ENCODE measurements at places on chromosomes 5 and 9.

DNA sequence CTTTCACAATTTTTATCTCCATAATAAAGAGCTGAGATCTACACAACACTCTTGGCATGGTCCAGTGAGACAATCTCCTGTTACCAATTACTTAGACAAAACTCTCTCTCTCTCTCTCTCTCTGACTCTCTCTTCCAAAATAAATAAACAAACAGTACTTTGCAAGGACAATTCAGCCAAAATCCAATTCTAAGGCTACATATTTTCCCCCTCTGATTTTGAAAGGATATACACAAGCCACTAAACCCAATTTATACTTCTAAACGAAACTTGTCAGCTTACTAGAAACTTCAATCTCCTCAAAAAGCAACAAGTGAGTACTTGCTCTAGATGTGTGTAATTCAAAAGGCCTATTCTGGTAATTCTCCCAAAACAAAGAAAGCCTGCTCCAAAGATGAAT lies 26.3 kb upstream of the TNPO1 start:
- peak; percentile 38 for DNase-seq

- DNase-seq, result no peak
These were observed 1.8 kb upstream of the CKS2 start for GRCh38 chr9:89309166-89309565.

- no peak for DNase-seq
These were observed 764.3 kb upstream of the CTNND2 start for GRCh38 chr5:12668564-12668963.

- peak; percentile 23 for DNase-seq
These were observed 46.7 kb downstream of the MYO10 start for GRCh38 chr5:16889203-16889971.

GRCh38 chr5:37662789-37663485 lies 176.9 kb downstream of the GDNF start:
- DNase-seq, result no peak

DNA sequence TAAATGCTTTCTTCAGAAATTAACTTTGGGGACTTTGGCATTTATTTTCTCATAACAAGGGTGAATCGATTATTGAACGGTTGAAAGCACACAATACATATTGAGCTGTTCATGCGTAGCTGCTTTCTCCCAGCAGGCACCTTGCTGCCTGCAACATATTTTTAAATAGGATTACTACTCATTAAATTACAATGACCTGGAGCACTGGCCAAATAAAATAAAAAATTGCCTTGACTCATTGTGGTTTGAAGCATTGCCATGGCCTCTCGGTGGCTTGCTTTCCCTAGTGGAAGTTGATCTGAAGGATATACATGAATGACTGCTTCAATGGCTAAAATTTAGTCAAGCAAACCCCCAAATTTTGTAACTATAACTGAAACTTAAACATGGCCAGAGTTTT lies 181.6 kb upstream of the NUDT12 start:
- no peak for DNase-seq

DNA sequence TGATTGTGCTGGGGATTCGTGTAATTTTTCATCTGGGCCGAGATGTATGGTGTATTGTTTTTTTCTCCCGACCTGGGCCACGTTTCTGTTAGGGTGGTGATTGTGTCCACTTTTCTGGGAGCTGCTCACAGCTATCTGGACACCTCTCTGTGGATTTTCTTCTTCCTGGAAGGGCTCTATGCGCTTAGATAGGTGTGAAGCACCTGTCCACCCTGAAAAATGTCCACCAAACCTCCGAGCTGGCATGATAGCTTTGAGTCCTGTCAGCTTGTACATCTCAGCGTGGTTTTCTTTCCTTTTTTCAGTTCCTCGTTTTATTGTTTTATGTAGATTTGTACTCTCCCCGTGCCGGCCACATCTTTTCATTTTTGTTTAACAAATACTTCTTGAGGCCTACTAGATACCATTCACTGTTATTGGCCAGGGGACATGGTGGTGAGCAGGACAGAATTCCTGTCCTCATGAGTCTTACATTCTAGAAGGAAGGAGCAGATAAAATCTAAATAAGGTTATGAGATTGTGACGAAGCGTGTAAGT lies 1.1 kb downstream of the UGCG start:
- DNase-seq, result peak; percentile 37

DNA sequence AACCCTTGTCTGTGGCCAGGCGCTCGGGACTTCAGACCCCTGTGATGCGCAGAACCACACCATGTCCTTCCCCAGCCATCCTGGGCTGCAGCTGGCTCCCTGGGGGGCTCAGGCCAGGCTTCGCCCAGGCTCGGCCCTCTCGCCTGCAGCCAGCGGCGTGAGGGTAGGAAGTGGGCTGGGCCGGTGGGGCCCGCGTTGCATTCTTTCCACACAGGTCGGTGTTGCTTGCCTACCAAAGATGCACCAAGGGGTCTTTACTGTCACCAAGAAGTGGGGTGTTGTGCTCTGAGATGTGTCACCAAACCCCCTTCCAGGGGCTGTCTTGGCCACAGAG lies 48.3 kb upstream of the RNF130 start:
- no peak for DNase-seq

DNA sequence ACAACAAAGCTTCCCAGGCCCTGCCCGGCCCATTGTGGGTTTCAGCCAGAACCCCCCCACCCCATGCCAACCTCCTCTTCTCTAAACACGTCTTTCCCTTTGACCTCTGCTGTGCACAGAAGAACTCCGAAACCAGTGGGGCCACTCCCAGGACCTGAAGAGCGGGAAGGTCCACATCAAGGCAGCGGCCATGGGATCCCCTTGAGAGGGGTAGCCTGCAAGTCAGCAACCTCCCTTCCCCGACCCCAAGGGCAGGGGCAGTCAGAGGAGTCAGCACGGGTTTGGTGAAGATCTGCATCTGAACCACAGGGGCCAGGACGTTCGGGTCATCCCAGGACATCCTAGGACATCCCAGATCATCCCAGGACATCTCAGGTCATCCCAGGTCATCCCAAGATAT lies 379.9 kb upstream of the IRX4 start:
- DNase-seq, result no peak

GRCh38 chr9:107229241-107229741 lies 53.8 kb upstream of the RAD23B start:
- DNase-seq, result no peak

GRCh38 chr5:179916523-179916922 lies 8.8 kb upstream of the TBC1D9B start:
- DNase-seq, result no peak

- DNase-seq, result no peak
These were observed 19.6 kb upstream of the TNC start for GRCh38 chr9:115137526-115137925.

DNA sequence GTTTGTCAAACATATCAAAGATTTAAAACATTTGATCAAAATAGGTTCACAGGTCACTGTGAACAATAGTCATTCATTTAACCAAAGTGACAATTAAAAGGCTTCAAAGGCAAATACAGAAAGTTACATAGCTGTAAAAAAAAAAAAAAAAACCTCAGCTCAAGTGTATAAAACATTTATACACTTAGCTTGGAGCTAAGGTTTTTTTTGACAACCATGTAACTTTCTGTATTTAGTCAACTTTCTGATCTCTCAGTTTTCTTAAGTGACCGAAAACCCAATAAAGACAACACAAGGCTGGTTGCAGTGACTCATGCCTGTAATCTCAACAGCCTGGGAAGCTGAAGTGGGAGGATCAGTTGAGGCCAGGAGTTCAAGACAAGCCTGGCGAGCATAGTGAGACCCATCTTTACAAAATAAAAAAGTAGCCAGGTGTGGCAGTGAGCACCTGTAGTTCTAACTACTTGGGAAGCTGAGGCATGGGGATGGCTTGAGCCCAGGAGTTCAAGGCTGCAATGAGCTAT lies 16.4 kb upstream of the UBTD2 start:
- DNase-seq, result peak; percentile 58

DNA sequence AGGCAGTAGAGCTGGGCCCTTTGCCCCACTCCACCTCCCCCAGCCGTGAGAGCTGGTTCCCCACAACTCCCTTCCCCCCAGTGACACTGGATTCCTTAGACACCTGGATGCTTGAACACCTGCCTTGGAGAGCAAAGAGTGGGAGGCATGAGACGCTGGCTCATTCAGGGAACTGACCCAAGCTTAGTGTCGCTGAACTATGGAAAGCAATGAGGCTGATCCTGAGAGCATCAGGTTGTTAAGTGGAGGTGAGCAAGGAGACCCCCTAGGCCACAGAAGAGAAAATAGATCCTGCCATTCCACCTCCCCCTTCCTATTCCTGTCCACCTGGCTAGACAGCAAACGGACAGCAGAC lies 2.0 kb downstream of the CCL19 start:
- no peak for DNase-seq

DNA sequence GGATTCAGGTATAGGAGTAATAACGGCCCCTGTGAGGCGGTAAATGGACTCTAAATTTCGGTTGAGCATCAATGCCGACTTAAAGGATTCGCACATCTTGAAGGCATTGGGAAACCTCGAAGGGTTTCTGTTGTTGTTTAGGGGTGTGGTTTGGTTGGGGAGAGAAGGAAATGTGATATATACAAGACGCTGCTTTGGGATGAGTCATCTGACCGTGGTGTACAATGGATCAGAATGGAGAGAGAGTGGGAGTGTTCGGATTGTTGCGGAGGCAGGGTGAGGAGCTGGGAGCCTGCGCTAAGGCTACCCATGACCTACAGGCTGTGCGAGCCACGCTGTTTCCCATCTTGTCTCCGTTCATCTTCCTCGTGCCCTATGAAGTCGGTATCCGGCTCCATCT lies 60.4 kb upstream of the ERCC6L2 start:
- DNase-seq, result peak; percentile 15

DNA sequence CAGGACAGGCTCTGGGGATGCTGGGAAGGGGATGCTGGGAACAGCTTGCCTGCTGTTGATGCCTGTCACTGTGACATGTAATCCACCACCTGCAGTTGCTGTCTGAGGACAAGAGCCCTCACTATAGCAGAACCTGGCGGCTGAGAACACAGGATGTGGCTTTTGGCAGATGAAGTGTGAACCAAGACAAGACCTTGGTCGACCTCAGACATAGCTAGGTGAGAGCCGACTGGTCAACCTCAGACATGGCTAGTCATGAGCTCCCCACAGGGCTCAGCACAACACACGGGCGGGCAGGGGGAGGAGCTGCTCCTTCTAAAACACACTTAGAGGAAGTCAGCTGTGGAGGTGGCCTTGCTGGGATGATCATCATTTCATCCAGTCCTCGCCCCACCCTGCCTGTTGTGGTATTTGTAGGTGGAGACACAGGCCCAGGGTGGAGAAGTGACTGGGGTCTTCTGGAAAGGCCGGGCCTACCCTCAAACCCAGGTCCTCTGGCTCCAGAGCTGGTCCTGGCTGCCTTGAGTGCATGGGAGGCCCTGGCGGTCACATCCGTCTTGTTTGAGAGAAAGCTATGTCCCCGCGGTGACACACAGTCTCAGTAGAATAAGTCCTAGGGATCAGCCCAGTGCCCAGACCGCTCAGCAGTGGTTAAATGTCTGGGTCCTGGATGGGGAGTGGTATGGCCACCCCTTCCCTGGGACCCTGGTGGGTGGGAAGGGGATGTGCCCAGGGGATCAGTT lies 6.1 kb downstream of the SUSD3 start:
- no peak for DNase-seq

GRCh38 chr9:116589392-116590354 lies 97.4 kb upstream of the TRIM32 start:
- DNase-seq, result peak; percentile 67

GRCh38 chr5:123549256-123549904 lies 37.4 kb downstream of the CSNK1G3 start:
- no peak for DNase-seq

DNA sequence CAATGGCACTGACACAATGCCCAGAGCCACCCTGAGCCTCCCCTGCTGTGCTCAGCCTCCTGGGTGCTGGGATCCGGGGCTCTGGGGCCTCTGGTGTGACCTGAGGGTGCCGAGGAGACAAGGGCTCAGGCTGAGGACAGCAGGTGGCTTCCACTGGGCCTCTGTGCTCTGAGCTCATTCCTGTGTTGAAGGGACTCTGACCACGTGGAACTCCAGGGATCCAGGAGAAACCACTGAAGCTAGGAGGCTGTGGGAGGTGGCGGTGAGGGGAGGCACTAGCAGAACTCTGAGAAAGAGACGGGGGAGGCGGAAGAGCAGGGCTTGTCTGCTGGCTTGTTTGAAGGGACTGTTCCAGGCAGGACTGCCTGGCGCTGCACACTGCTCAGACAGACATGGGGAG lies 318.7 kb upstream of the IRX1 start:
- DNase-seq, result no peak

DNA sequence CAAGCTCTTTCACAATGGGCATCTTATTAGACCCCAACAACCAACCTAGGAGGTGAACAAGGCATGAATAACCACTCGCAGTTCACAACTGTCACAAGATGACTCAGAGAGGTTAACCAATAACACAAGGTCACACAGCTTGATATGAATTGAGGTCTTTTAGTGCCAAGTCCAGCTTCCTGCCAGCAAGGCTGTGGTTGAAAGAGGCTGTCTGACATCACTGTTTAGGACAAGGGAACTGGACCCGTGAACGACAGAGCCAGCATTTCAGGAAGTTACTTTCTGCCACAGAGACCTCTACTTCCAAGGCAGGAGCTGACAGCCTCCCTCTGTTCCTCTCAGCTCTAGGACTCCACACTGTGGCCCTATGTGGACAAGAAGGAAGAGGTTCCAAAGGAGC lies 53.4 kb upstream of the ALDH1B1 start:
- peak; percentile 9 for DNase-seq

DNA sequence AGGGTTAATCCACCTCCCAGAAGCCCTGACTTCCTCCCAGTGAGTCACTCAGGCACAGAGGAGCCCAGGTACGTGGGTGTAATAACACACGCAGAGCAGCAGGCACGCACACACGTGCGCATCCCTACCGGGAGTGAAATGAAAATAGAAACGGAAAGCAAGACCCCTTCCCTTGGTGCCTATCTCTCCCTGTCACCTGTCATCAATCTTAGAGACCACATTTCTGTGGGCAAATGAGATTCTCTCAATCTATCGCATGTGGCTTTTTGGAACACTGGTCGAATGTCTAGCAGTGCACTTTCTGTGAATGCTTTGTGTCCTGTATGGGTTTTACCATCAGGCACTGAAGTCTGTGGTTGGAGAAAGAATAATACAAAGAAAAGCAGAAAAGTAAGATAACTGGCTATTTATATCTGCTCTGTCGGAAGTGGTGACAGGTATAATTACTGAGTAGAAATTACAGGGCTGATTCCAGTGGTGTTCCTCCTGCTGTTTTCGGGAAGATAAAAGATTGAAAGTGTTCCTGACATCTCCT lies 137.7 kb upstream of the GRIA1 start:
- peak; percentile 71 for DNase-seq

GRCh38 chr5:84253946-84254345 lies 130.7 kb downstream of the EDIL3 start:
- DNase-seq, result no peak

All from epithelial cell of esophagus (primary cell).